ENCODE measurements at places on chromosomes 11 and 22.
A peak's percentile ranks its signal among the peaks of the same experiment; 100 is the strongest.

DNA sequence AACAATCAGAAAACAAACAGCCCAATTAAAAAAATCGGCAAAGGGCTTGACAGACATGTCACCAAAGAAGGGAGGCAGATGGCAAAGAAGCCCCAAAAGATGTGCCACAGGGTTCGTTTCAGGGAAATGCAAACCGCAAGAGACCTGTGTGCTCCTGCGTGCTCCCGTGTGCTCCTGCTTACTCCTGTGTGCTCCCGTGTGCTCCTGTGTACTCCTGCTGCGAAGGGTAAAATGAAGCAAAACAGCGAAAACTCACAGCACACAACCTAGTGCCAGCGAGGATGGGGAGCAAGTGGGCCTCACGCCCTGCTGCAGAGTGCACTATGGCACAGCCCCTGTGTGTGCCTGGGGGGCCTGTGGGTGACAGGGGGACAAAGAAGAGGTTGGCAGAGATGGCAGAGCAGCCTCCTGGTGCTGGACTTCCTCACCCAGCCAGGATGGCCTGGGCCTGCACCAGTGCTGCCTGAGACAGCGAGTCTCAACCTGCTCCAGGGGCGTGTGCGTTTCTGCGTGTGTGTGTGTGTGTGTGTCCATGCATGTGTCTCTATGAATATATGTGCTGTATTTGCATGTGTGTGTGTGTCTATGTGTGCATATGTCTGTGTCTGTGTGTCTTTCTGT, 14.0 kb downstream of the ASCL2 start:
- DNase-seq = no peak

DNA sequence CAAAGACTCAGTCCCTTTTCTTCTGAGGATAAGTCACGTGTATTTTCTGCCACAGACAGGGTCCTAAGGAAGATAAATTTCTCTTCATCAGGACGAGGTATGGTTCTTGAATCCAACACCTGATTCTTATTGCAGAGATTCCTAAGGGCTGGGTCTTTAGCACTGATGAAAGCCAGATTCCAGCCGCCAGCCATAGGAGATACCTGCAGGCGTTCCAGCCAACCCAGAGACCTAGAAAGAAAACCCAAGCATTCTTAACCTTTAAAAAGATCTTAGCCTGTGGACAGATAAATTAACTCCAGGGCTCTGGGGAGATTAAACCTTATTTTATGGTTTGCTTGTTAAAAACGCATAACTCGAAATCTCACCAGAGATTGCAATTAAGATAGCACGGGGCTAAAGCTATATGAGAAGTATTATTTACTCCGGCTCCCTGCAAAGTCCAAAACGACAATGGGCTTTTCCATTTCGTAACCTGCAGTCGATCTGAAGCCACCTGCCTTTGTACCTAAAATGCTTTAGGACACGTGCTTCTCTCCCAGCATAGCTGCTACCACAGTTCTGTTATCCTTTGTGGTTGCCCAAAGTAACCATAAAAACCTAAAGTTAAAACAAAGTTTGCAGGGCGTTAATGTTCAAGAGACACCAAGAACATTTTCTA, 104.5 kb downstream of the NXPE2 start:
- no peak for DNase-seq

DNA sequence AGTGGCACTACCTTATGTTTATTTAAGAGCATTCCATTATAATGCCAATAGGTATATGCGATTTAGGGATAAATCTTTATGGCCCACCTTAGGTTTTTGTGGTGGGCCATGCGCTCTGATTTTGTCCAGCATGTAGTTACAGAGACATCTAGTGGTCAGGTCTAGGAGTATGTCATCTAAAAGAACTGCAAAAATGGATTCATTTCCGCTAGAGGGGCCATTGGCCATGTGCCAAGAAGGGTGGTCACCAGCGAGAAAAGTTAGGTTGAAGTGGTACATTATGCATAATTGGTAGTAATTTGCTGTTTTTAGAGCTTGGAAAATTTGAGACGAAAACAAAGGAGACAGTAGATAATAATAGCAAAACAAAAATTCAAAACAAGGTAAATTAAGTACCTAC, 27.7 kb downstream of the LRRC4C start:
- peak; percentile 30 for DNase-seq

- DNase-seq = no peak
Observed at GRCh38 chr11:98798333-98798732, 222.4 kb upstream of the CNTN5 start.

- DNase-seq = peak; percentile 15
Observed at GRCh38 chr22:47586038-47586437, 823.6 kb downstream of the TBC1D22A start.

GRCh38 chr22:46609175-46609690, 11.0 kb upstream of the GRAMD4 start:
- no peak for DNase-seq
